Spinal cord (tissue), 10 donors: ENCODE measurements at places on chromosomes 4 and X. TPM values are rescaled to one million over a fixed set of nuclear protein-coding genes. Genes with fewer than 3 reads are reported as not detected.

DNA sequence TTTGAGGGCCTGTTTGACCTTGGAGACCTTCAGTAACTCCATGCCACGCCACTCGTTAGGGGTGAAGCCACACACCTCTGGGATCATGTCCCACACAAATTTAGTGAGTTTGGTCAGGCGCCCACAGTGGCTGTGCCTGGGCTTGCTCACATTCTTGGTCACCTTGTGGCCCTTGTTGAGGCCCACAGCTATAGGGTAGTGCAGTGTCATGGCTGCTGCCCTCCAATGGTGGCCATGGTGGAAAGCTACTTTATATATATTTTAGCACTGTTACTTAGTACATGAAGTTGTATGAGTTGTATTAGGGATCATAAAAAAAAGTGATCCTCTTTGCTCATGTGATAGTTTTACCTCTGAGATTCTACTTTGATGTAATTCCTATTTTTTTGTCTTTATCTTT lies 985 bp upstream of the CXCL11 start:
- H3K27ac ChIP-seq, result no peak overlapping the region
- no peak overlapping the region for H3K4me3 ChIP-seq
- H3K36me3 ChIP-seq, result no peaks in the 10 kb centered on the region
- no peaks in the 10 kb centered on the region for H3K27me3 ChIP-seq
- no peaks in the 10 kb centered on the region for H3K4me1 ChIP-seq

DNA sequence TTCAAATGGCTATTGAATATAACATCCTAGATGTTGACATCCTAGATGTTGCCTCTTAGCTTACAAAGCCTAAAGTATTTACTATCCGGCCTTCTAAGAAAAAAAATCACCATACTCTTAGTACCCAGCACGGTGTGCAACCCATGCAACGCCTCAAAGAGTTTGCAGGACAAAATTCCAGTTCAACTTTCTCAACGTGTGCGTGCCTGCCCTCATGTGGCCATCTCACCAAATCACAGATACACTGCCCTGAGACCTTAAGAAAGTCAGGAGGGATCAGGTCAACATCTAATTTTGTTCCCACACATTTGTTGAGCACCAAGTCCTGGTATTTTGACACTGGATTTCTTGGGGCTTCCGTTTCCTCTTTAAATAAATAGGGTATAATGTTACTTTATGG lies 68.3 kb downstream of the CRMP1 start:
- H3K27ac ChIP-seq, result no peak overlapping the region
- H3K27me3 ChIP-seq, result no peaks in the 10 kb centered on the region
- peaks cover 67% of the 10 kb centered on the region for H3K36me3 ChIP-seq
- H3K4me1 ChIP-seq, result peaks cover 4% of the 10 kb centered on the region
- no peak overlapping the region for H3K4me3 ChIP-seq
- no peak for DNase-seq

GRCh38 chr4:107721436-107722100 lies 1.5 kb upstream of the PAPSS1 start:
- H3K36me3 ChIP-seq, result no peaks in the 10 kb centered on the region
- no peak for DNase-seq
- H3K27me3 ChIP-seq, result no peaks in the 10 kb centered on the region
- H3K4me3 ChIP-seq, result peak overlapping the region; percentile 97

GRCh38 chr4:126871810-126872209 lies 760.9 kb upstream of the INTU start:
- H3K36me3 ChIP-seq, result no peaks in the 10 kb centered on the region
- H3K27ac ChIP-seq, result no peak overlapping the region
- H3K4me3 ChIP-seq, result no peak overlapping the region
- no peaks in the 10 kb centered on the region for H3K4me1 ChIP-seq
- no peak for DNase-seq
- no peaks in the 10 kb centered on the region for H3K27me3 ChIP-seq

- H3K4me1 ChIP-seq, result peaks cover 3% of the 10 kb centered on the region
- no peaks in the 10 kb centered on the region for H3K27me3 ChIP-seq
- H3K27ac ChIP-seq, result no peak overlapping the region
- H3K36me3 ChIP-seq, result no peaks in the 10 kb centered on the region
Observed at GRCh38 chr4:153064571-153064970, 128.4 kb downstream of the FHDC1 start.

DNA sequence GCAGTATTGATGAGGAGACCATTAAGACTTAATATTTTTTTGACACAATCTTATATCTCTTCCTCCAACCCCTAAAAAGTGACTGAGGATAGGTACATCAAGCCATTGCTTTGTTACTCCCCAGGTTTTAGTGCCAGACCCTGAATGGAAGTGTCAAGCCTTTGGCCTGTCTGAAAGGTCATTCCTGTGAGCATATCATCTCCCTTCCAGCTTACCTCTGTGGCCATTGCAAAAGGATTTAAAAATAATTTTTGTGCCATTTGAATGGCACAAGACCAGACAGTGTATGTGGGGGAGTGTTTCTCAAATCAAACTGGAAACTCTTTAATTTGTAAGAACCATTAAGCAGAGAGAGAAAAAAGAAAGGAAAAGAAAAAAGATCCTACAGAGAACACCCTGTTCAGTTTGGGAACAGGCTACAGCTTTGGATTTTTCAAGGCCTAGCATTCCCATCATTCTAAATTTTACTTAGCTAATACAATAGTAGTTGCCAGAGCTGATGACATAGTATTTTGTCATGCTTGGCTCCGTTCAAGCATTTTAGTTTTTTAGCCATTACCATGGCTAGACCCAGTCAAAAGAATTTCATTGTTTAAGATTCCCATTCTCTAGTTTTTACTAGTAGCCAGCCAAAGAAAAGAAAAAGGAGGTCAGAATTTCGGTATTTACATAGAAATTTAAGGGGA lies 49.6 kb downstream of the HPF1 start:
- H3K4me3 ChIP-seq, result no peak overlapping the region
- H3K4me1 ChIP-seq, result no peaks in the 10 kb centered on the region
- peaks cover 5% of the 10 kb centered on the region for H3K36me3 ChIP-seq
- H3K27me3 ChIP-seq, result no peaks in the 10 kb centered on the region
- no peak for DNase-seq

GRCh38 chr4:188408244-188409030 lies 269.2 kb downstream of the TRIML1 start:
- no peaks in the 10 kb centered on the region for H3K36me3 ChIP-seq
- no peaks in the 10 kb centered on the region for H3K27me3 ChIP-seq
- H3K4me3 ChIP-seq, result no peak overlapping the region
- H3K4me1 ChIP-seq, result no peaks in the 10 kb centered on the region

DNA sequence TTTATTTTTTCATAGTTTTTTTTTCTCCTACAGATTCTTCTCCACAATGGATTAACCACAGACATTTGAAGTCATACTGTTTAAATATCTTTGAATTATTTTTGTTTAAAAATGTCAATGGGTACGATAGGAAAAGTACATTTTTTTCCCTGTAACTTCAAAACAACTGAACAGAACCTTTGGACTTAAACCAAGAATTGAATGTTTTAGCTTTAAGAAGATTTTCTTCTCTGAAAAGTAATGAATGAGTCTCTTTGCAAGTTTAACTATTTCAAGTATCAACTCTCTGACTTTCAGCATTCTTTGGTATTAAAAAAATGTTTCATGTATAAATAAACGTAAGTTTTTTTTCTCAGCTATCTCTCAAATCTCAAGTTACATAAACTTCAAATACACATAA lies 364.3 kb downstream of the FBXO8 start:
- no peaks in the 10 kb centered on the region for H3K4me1 ChIP-seq
- no peak overlapping the region for H3K27ac ChIP-seq
- H3K27me3 ChIP-seq, result no peaks in the 10 kb centered on the region
- H3K36me3 ChIP-seq, result no peaks in the 10 kb centered on the region
- DNase-seq, result no peak

- no peak overlapping the region for H3K27ac ChIP-seq
- H3K4me3 ChIP-seq, result no peak overlapping the region
- no peak for DNase-seq
- peaks cover 2% of the 10 kb centered on the region for H3K27me3 ChIP-seq
Observed at GRCh38 chrX:723781-724180, 93.2 kb downstream of the SHOX start.

DNA sequence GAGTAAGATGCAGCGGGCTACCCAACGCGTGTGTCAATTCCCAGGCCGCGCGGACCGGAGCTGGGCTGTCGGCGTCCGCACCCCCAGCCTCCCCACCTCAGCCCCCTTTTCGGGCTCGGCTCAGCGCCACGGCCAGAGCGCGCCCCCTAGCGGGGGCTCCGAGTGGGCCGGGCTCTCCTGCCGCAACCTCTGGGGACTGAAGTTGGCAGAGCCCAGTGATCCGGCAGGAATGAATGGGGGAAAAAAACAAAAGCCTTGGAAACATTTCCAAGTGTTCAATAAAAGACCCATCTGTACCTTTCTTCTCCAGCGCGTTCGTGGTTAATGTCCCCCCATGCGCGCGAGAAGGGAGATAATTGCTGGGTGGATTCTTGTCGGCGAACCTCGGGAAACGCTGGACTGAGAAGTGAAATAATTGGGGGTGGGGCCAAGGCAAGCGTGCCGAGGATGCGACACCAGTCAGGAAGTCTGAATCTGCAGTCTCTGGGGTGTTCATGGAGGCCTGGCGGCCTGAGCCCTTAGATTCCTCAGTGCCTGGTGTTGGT lies 5.2 kb upstream of the ARX start:
- H3K27ac ChIP-seq, result no peak overlapping the region
- no peak for DNase-seq
- peaks cover 28% of the 10 kb centered on the region for H3K4me1 ChIP-seq
- peaks cover 93% of the 10 kb centered on the region for H3K27me3 ChIP-seq
- no peaks in the 10 kb centered on the region for H3K36me3 ChIP-seq

GRCh38 chr4:7124689-7125442 lies 57.0 kb upstream of the GRPEL1 start:
- H3K4me3 ChIP-seq, result no peak overlapping the region
- no peaks in the 10 kb centered on the region for H3K36me3 ChIP-seq
- DNase-seq, result no peak

- DNase-seq, result no peak
- no peak overlapping the region for H3K27ac ChIP-seq
Observed at GRCh38 chr4:82599336-82599735, 37.5 kb upstream of the TMEM150C start.

GRCh38 chr4:3481783-3482393 lies 18.8 kb downstream of the DOK7 start:
- peaks cover 19% of the 10 kb centered on the region for H3K27me3 ChIP-seq
- no peak overlapping the region for H3K4me3 ChIP-seq
- no peak overlapping the region for H3K27ac ChIP-seq
- H3K36me3 ChIP-seq, result peaks cover 10% of the 10 kb centered on the region

GRCh38 chr4:7435471-7436061 lies 836 bp upstream of the PSAPL1 start:
- no peak overlapping the region for H3K27ac ChIP-seq
- no peak overlapping the region for H3K4me3 ChIP-seq
- H3K36me3 ChIP-seq, result peaks cover 12% of the 10 kb centered on the region
- H3K27me3 ChIP-seq, result no peaks in the 10 kb centered on the region

- no peaks in the 10 kb centered on the region for H3K36me3 ChIP-seq
- H3K4me3 ChIP-seq, result no peak overlapping the region
- no peak for DNase-seq
- no peaks in the 10 kb centered on the region for H3K4me1 ChIP-seq
- H3K27ac ChIP-seq, result no peak overlapping the region
Observed at GRCh38 chr4:20809812-20810211, 109.6 kb downstream of the PACRGL start.

DNA sequence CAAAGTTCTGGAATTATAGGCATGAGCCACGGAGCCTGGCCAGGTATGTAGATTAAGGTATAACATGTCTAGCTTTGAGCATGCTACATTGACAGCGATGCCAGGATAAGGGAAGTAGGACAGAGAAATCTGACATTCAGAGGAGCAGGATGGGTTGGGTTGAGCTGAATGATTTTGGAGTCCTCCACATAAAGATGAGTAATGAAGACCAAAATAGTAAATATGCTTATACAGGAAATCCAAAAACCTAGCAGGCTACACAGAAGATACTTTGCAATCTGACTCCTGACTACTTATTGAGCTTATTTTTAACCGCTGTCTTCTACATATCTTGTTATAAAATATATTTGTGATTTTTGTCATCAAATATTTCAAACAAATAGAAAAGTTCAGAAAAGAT lies 69.7 kb downstream of the PDGFC start:
- no peaks in the 10 kb centered on the region for H3K27me3 ChIP-seq
- no peaks in the 10 kb centered on the region for H3K36me3 ChIP-seq
- DNase-seq, result no peak
- H3K27ac ChIP-seq, result no peak overlapping the region
- H3K4me3 ChIP-seq, result no peak overlapping the region

GRCh38 chrX:40168480-40169011 lies 70.8 kb upstream of the BCOR start:
- H3K4me3 ChIP-seq, result peak overlapping the region; percentile 38
- H3K36me3 ChIP-seq, result no peaks in the 10 kb centered on the region
- DNase-seq, result no peak
- peaks cover 73% of the 10 kb centered on the region for H3K27me3 ChIP-seq

DNA sequence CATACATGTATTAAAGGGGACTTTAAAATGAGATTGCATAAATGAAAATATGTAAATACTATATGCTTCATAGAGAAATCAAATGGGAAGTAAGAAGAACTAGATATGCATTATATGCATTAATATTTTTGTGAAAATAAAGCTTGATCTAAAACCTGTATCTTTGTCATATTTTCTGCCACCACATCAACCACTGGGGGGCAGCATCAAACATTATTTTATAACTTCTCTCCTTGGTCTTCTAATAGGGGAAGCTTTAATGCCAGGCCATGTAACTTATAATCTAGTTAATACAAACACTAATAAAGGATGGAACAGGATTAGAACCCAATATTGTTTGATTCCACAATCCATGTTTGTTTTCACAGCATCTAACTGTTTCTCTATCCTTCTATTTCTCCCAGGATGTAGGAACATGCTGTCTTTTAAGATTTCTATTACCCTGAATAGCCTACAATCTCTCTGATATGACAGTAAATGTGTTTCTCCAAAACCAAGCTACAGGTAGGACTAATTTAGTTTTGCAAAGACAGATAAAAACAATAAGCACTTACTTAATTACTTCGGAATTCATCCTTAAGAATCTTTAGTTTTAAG lies 10.0 kb downstream of the QRFPR start:
- H3K36me3 ChIP-seq, result no peaks in the 10 kb centered on the region
- no peak overlapping the region for H3K27ac ChIP-seq
- no peak overlapping the region for H3K4me3 ChIP-seq
- peak; percentile 89 for DNase-seq
- no peaks in the 10 kb centered on the region for H3K4me1 ChIP-seq
- H3K27me3 ChIP-seq, result no peaks in the 10 kb centered on the region

GRCh38 chr4:94420356-94420755 lies 31.4 kb upstream of the PDLIM5 start:
- no peak for DNase-seq
- H3K4me1 ChIP-seq, result no peaks in the 10 kb centered on the region

GRCh38 chrX:50813843-50814661 lies at the start of gene SHROOM4:
TSS of gene SHROOM4 (minus strand) at chrX:50814194. CDS start at chrX:50814018, 176 bp downstream.
- peak; percentile 85 for DNase-seq
- peaks cover 7% of the 10 kb centered on the region for H3K4me1 ChIP-seq
- H3K4me3 ChIP-seq, result peak within 1 kb of the TSS; percentile 57
- no peaks in the 10 kb centered on the region for H3K27me3 ChIP-seq
- no peaks in the 10 kb centered on the region for H3K36me3 ChIP-seq
- peak within 1 kb of the TSS; percentile 89 for H3K27ac ChIP-seq

- peaks cover 18% of the 10 kb centered on the region for H3K36me3 ChIP-seq
- DNase-seq, result no peak
- H3K4me3 ChIP-seq, result no peak overlapping the region
Observed at GRCh38 chr4:152968806-152969394, 32.8 kb downstream of the FHDC1 start.

- DNase-seq, result no peak
- H3K4me1 ChIP-seq, result no peaks in the 10 kb centered on the region
- no peak overlapping the region for H3K4me3 ChIP-seq
- no peak overlapping the region for H3K27ac ChIP-seq
Observed at GRCh38 chr4:110850461-110851442, 227.9 kb upstream of the PITX2 start.

The FGF13 gene
- 129 TPM for total RNA-seq
